Epithelial cell of umbilical artery (primary cell): ENCODE measurements at places on chromosomes 5 and 9. TPM values are rescaled to one million over a fixed set of nuclear protein-coding genes. Genes with fewer than 3 reads are reported as not detected.

PLEKHG4B gene
- total RNA-seq: not detected in 2 replicates

TCOF1 gene
- 17.9 and 21.1 TPM in 2 replicates for total RNA-seq

TMEM215 gene
- total RNA-seq: not detected in 2 replicates

MVB12B gene
- total RNA-seq: 1.9 and 2.1 TPM in 2 replicates

STKLD1 gene
- 0.32 and 0.61 TPM in 2 replicates for total RNA-seq

SLC4A9 gene
- not detected in 2 replicates for total RNA-seq

ARL14EPL gene
- total RNA-seq: under 0.01 TPM in 1 of 2 replicates, not detected in the other
